GM12891 (cell line): ENCODE measurements at places on chromosomes 12 and 14.

GRCh38 chr12:121166356-121166755 is 33.7 kb downstream of the P2RX7 start:
- no peak for DNase-seq

- no peak for DNase-seq
These were observed 25.8 kb downstream of the ACADS start for GRCh38 chr12:120751389-120751788.

DNA sequence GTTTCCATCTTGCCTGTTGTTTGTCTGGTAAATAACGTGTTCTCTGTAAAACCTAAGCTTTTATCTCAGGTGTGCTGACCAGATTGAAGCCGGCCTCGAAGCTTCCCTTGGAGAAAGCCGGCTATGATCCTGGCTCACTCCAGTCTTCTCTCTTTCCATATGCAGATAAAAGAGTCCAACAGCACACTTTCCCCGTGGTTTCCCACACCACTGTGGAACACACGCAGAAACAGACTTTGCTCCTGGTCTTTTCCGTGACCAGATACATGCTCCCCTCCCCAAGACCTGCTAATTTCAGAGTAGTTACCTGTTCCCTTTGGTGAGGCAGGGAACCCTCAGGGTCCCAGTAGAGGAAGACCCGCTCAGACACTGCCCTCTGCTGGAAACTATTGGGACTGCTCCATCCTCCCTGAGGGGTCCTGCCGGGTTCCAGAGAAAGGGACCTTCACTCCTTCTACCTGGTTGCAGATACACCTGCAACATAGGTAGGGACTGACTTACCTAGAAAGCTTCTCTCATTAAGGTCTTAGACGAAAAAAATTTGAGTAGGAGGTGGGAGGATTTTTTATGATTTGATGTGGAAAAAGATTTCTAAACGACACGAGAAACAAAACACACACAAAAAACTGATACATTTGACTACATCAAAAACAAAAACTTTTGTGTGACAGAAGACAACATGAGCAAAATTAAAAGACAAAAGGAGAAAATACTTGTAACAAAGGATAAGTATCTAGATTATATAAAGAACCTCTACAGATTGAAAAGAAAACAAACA is 415.4 kb upstream of the CCDC196 start:
- peak; percentile 48 for DNase-seq

DNA sequence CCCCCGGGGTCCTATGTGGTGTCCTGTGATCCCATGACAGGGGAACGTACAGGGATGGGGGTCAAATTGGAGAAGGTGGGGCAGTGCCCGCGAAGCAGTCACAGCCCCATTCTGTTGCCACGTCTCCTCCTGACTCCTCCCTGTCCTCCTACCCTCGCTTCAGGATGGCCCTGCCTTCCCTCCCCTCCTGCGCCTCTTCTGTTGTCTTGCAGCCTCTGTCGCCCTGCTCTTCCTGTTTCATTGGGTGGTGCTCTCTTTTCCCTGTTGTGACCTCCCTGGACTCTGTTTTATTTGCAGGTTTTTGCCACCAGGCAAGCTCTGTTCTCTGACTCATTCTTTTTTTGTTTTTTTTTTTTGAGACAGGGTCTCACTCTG is 18.7 kb downstream of the CABP1 start:
- DNase-seq = no peak

DNA sequence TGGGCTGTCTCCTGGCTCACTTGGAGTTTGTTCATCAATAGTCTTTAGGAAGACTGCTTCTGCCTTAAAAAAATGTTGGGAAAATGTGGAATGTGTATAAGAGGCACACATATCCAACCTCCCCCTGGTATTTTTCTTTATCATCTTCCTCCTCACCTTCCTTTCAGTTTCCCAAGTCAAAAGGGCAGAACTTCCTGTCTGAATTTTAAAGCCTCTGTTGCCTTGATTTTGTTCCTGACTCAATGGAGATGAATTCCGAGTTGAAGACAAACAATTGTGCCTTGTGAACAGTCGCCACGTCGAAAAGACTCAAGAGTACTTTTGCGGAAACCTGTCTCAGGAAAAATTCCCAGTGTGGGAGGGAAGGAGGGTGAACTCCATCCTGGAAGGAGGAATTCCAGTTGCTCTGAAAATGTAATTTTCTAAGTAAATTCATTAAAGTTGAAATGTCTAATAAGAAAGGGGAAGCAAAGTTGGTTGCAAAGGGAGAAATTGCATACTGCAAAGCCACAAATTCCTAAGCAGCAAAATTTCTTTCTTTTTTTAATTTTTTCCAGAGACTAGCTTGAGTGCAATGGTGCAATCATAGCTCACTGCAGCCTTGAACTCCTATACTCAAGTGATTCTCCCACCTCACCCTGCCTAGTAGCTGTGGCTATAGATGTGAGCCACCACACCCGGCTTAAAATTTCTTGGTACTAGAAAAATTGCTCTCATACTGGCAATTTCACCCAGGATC is 50.2 kb upstream of the ELK3 start:
- no peak for DNase-seq

- no peak for DNase-seq
These were observed 121.2 kb downstream of the PRICKLE1 start for GRCh38 chr12:42468341-42468821.

- DNase-seq = no peak
These were observed 123.9 kb downstream of the PLXNC1 start for GRCh38 chr12:94272280-94272679.

DNA sequence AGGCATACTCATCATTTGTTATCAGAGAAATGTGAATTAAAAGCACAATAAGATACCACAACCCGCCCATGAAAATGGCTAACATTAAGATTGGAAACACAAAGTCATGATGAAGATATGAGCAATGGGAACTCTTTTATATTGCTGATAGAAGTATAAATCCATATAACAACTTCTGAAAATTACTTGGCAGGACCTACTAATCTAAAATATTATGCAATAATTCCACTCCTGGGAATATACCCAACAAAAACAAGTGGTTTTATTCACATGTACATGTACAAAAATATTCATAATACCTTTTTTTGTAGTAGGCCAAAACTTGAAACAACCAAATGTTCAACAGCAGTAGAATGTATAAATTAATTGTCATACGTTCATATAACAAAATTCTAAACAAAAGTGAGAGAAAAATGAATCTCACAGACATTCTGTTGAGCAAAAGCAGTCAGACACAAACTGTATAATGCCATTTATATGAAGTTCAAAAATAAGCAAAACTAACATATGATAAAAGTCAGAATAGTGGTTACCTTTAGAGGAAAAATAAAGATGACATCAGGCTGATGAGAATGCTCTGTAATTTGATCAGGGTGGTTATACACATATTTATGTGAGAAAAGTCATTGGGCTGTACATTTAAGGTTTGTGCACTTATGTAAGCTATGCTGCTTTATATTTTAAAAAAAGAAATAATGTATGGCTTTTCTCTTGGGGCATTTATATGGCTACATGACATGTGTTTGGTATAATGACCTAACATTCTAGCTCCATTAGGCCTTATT is 309.2 kb upstream of the KITLG start:
- DNase-seq = no peak

- DNase-seq = no peak
These were observed 128.3 kb upstream of the STXBP6 start for GRCh38 chr14:25178255-25178654.

- no peak for DNase-seq
These were observed 190.2 kb upstream of the AMIGO2 start for GRCh38 chr12:47269916-47270315.

DNA sequence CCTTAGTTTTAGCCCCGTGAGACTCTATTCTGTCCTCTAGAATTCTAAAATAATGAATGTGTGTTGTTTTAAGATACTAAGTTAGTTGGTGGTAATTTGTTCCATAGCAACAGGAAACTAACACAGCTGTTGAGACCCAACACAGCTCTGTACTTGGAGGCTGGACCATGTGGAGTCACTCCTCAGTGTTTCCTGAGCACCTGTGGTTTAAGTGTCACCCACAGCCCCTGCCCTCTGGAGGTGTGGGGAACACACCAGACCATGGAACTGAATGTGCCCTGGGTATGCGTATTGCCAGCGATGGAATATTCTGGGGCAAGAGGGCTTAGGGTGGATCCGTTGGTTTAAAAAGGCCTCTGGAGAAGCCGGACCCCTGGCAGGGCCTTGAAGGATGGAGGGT is 16.6 kb upstream of the GPR68 start:
- DNase-seq = no peak

DNA sequence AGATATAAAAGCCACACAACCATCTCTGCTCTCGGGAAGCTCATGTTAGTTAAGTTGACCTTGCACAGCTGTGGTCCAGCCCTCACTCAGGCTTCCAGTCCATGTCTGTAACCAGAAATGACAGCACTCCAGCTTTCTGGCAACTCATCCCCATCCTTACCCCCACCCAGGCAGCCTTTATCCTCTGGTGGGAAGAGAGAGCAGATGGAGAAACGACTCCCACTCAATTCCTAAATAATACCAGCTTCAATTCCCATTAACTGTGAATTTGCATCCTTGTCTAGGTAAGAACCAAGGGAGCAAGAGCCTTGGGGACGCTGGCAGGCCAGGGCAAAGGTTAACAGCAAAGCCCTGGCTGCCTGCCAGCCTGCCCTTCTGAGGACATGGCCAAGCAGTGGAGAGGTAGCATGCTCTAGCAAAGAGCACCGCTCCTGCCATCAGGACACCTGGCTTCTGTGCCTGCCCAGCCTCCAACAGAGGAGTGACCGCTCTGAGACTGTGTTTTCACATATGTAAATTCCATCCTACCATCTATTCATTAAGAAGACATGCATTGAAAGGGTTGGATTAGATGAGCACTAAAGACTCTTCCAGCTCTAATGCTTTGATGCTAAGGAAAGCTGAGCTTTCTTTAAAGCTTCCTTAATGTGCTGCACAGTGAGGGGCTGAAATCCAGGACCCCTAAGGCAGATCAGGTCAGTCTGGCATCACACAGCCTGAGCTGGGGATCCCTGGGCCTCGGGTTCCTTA is 236.1 kb downstream of the GRIN2B start:
- DNase-seq = no peak

DNA sequence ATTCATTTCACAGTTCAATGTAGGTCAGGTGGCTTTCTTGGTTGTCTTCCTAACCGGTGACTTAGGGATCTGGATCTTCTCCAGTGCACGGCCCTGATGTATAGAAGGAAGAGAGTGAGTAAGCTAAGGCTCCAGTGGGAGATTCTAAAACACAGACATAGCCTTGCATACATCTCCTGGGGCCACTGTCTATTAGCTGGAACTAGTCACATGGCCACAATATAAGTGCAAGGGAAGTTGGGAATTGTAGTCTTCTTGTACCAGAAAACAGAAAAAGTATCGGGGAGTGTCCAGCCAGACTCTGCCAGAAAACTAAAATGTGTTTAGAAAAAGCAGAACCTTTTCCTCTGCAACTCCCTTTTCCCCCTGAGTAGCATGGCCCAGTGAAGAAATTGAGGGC is 531.6 kb downstream of the VRK1 start:
- DNase-seq = no peak
